ENCODE measurements at places on chromosomes 6 and 20.

DNA sequence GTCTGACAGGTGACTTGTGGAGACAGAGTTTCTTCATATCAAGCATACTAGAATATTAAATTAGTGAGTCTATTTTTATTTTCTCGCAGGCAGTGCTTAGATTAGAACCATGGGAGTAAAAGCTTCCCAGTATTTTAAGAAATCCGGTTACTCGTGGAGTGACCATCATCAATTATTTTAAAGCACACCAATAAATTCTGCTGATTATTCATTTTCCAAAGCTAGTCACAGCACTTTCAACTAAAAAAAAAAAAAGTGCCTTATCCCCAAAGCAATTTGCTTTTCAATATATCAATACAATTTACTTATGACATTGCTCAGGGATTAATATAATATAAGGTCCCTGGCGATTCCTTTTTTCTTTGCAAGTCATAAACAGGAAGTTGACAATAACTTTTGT, 26.3 kb upstream of the OLIG3 start:
- no peak for DNase-seq

DNA sequence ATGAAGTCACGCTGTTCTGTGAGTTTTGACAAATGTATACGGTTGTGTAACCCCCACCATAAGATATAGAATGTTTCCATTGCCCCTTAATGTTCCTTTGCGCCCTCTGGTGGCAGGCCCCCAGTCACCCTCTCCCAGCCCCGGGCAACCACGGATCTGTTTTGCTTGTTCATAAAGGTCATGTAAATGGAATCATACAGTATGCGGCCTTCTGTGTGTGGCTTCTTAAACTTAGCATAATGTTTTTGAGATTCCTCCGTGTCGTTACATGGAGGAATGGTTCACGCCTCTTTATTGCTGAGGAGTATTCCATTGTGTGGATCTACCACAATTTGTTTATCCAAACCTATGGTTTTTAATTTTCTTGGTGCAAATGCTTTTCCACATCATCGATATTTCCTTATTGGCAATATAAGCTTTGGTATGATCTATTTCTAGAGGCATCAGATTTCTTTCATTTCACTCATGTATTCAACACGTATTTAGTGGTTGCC, 28.4 kb downstream of the LYRM2 start:
- DNase-seq = peak; percentile 78

GRCh38 chr20:41003143-41003935, 25.3 kb upstream of the TOP1 start:
- peak; percentile 88 for DNase-seq

DNA sequence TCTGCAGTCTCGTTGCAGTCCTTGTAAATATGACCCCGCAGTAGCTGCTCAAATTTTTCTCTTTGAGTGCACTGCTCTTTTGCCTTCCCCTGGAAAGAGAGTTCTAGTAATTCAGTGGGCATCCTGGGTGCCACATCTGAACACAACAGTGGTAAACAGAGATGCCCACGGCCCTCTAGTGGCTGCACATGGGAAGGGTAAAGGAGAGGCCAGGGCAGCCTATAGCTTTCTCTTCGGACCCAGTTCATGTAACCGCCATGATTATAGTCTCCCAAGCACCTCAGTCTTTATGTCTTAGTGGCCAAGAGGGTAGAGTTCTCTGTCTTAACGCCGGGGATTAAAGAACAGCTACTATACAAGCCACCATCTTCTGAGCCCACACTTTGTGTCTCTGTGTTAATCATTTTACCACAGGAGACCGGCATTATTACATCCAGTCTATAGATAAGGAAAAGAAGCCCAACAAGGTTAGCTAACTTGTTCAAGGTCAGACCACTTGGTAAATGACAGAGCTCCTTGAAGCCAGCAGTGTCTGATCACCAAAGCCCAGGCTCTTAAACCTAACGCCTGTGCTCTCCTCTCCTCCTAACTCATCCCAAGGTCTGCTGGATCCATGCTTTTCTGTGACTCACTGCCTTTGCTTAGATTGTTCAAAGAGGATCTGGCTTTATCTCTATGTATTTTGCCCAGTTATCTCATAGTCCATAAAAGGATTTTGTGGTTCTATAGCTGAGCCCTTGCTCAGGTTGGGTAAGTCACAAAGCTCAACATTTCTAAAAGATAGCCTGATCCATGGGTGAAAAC, 81.8 kb downstream of the ISM1 start:
- peak; percentile 57 for DNase-seq

DNA sequence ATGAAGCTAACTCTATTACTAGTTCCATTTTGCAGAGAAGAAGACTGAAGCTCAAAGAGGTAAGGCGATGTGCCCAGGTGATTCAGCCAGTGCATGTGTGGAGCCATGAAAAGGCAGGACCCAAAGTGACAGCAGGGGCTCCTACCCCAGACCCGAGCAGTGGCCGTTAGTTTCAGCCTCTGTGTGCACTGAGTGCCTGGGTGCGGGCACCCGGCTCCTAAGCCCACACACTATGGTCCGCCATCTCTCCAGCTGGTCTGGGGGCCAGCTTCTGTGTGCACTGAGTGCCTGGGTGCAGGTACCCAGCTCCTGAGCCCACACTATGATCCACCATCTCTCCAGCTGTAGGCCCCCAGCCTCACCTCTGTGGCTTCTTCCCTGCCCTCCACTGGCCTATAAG, 123.5 kb upstream of the CST7 start:
- DNase-seq = no peak

GRCh38 chr6:119727504-119728219, 378.1 kb upstream of the MAN1A1 start:
- DNase-seq = no peak

GRCh38 chr20:38726804-38727606, 2.7 kb downstream of the SLC32A1 start:
- peak; percentile 74 for DNase-seq

- no peak for DNase-seq
These were observed 29.8 kb upstream of the TCP11 start for GRCh38 chr6:35170891-35171290.

DNA sequence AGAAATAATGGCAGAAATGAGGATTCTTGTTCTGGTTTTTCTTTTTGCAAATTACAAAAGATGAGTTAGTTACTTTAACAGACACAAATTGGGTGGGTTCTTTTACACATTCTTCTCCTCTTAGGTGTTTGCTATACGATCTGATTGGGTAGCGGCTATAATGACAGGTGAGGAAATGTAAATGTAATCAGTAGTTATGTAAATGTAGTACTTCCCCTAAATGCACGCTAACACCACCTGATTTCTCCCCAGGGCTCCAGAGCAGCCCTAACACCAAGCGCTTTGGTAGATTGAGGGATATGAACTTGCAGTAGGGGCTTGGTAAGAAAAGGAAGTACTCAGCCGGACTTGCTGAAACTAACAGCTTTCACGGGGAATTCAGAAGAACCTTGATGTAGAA, 499.4 kb upstream of the NOX3 start:
- DNase-seq = no peak

DNA sequence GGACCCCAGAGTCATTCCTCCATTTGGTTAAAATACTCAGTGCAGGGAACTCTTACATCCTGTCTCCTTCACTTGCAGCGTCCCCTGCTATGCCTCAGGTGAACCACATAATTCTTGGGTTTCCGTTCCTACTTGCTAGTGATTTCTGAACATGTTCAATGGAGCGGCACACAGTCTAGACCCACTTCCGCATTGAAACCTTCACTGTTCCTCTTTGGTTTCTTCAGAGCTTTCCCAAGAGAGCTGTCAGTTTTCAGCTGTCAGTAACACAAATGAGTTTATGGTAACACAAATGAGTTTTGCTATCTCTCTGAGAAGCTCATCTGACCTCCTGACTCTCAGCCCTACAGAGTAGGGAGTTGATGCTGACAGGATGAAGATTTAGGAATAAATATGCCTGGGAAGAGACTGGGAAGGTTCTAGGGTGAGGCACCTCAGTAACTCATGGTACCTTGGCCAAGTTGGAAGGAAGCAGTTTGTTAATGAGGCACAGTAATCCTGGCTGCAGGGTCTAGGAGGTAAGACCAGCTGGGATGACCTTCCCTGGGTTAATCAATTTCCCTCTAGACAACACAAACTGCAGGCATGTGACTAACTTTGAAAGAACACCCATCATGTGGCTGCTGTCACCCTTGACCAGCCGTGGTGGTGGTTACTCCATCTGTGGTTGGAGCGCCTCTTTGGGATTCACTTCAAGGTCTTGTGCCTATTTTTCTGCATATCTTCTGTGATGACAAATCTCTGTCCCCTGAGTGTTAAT, 5.4 kb downstream of the SYS1 start:
- DNase-seq = peak; percentile 69

DNA sequence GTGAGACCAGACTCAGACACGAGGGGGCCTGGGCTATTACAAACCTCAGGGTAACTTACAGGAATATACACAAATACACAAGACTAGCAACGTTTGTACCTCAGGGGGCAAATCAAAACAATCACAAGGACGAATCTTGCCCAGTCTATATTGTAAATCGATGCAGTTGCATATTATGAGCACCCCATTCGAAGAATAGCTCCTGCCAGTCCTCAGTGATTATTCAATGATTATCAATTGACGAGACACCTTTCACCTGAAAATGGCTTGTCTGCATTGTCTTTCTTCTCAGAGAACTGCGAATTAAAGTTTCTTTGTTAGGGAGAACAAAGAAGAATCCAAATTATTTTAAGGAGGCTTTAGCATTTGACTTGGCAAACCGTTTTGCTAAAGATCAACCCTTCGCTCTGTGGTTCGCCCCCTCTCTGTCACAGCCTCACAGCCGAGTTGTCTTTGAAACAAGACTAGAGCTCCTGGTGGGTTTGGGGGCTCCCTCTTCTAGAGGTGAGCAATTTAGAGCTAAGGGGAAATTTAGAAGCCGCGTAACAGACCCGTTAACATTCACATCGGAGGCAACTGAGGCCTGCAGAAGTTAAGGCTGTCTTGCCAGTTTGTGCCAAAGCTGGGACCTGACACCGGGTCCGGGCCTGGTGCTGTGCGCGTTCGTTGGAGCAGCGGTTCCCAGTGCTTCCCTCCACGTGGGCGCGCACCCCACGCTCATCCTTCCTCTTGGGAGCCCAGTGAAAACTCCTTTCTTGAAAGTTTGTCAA, 24.9 kb upstream of the MAP3K7 start:
- no peak for DNase-seq

DNA sequence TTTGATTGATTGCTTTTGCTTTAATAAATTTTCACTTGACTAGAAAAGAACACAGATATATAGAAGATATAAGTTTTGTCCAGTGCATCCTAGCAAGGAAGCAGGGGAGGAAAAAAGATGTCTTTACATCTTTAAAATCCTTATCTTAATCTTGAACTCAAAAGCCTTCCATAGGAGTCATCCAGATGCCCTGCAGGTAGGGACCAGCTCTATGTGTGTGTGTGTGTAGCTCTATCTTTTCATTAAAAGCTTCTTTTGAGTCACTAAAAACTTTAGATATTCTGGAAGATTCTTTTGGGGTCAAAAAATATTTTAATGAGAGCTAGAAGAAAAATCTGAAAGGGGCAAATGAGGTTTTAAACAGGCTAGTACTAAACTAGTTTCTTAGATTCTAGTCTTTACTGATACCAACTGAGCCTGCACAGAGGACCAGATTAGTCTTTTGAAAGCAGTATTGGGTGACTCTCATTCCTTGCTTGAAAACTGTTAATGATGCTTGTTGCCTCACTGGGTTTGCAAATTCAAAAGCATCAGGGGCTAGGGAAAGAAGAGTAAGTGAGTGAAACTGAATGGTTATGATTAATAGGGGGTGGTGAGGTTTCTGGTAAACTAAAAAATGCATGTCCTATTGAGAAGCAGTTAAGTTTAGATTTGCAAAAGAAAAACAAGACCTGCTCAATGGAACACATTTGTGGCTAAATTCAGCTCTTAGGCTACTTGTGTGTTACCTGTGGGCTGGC, 40.6 kb upstream of the JAG1 start:
- DNase-seq = no peak

DNA sequence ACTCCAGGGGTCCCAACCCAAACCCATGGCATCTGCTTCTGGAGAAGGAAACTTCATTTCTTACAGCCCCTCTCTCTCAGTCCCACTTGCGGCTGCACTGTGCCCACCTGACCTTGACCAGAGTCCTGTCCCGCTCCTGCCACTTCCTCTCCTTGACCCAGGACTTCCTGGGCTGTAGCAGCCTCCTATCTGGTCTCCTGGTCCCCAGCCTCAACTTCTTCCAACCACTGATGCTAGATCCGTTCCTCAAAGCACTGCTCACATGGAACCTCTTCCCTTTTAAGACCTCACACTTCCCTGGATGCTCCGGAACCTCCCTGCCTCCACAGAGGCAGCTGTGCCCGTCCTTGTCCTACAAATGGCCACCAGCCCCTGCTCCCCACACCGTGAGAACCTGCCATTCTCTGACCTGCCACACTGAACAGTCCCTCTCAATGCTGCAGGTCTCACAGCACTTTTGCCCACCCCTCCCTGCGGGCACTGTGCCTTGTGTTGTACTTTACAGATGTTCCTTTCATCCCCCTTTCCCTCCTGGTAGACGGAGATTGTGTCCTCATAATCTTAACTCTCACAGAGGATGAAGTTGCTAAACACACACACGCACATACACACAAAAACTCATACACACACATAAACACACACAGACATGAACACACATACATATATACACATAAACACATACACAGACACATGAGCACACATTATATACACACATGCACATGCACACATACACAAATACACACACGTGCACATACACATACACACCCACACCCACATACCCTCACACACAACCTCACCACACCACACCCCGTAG, 59.6 kb upstream of the NXT1 start:
- DNase-seq = no peak

- no peak for DNase-seq
These were observed 61.0 kb downstream of the ARHGAP18 start for GRCh38 chr6:129648819-129649491.

- no peak for DNase-seq
These were observed 49.1 kb downstream of the KCNB1 start for GRCh38 chr20:49433333-49433732.

GRCh38 chr6:159193923-159194322, 24.7 kb downstream of the FNDC1 start:
- no peak for DNase-seq
